ENCODE measurements at places on chromosomes 16 and 17.

GRCh38 chr16:89233678-89234490 lies 16.4 kb downstream of the ZNF778 start:
- DNase-seq: no peak

- DNase-seq: no peak
These were observed 263.9 kb upstream of the TBX2 start for GRCh38 chr17:61135782-61136181.

DNA sequence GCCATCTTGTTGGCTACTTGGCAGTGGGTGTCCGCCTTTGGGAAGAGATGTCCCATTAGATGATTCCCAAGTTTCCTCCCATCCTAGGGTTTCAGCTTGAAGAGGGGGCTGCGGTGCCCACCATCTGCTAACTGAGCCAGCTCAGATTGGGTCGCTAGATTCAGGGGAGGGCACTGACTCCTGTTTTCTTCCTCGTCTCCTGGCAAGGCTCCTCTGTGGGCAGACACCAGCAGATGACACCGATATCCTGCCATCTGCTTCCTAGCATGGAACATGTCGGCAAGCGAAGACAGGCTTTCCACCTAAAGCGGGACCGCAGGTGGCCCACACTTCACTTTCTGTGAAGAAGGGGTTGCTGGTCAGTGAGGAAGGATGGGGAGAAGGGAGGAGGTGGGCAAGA lies 27.3 kb downstream of the C17orf75 start:
- DNase-seq: no peak

DNA sequence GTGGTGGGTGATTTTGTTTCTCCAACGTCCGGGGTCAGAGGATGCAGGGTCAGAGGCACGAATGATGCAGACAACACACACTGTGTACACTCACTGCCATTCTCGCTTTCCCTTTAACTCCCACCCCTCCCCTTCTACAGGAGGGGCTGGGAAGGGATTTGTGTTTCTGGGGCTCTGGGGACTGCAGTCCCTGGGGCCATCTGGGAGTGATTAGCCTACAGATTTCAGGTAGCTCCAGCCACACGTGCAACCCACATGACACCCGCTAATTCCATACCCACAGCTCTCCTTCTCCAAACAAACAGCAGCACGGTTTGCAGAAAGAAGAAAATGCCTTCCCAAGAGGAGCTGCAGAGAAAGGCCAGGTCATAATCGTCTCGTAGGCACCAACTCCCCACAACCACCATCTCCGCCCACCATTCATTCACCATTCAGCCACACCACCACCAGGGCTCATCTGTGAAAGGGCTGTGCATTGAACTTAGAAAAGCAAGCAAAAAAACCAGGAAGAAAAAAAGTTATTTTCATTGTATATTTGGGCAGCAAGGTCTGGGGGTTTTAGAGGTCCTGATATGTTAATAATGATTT lies 9.4 kb upstream of the SOX9 start:
- DNase-seq: no peak

GRCh38 chr17:55463600-55463999 lies 42.0 kb upstream of the MMD start:
- DNase-seq: no peak

DNA sequence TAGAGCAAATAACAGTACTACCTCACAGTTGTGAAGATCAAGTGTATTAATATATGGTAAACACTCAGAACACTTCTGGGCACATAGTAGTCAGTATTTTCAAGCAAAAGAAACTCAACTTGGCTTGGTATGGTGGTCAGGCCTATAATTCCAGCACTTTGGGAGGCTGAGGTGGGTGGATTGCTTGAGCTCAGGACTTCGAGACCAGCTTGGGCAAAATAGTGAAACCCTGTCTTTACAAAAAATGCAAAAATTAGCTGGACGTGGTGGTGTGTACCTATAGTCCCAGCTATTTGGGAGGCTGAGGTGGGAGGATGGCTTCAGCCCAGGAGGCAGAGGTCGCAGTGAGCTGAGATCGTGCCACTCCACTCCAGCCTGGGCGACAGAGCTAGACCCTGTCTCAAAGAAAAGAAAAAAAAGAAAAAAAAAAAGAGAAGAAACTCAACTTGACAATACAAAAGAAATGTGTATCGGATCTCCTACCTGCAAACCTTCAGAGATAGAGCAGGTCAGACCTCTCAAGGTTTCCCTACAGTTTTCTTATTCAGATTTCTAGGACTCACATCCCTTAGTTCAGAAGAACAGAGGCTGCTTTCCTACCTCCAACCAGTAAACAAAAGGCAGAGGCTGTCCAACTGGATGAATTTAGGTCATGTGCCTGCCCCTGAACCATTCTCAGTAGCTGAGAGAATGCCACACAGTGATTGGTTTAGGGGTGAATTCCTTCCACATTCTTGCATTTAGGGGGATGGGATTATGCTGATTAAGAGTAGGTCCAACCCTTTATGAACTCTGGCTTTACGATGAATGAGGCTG lies 1.7 kb upstream of the KPNA2 start:
- no peak for DNase-seq

GRCh38 chr17:43659823-43660617 lies 1.7 kb downstream of the MEOX1 start:
- no peak for DNase-seq
